ENCODE measurements at places on chromosomes 11 and 22.
A peak's percentile ranks its signal among the peaks of the same experiment; 100 is the strongest.

- DNase-seq, result no peak
These were observed 18.5 kb upstream of the B4GALNT4 start for GRCh38 chr11:350723-351255.

- DNase-seq, result no peak
These were observed 46.5 kb upstream of the CCDC134 start for GRCh38 chr22:41753984-41754383.

GRCh38 chr11:72295471-72295870, 51.5 kb upstream of the PHOX2A start:
- no peak for DNase-seq

DNA sequence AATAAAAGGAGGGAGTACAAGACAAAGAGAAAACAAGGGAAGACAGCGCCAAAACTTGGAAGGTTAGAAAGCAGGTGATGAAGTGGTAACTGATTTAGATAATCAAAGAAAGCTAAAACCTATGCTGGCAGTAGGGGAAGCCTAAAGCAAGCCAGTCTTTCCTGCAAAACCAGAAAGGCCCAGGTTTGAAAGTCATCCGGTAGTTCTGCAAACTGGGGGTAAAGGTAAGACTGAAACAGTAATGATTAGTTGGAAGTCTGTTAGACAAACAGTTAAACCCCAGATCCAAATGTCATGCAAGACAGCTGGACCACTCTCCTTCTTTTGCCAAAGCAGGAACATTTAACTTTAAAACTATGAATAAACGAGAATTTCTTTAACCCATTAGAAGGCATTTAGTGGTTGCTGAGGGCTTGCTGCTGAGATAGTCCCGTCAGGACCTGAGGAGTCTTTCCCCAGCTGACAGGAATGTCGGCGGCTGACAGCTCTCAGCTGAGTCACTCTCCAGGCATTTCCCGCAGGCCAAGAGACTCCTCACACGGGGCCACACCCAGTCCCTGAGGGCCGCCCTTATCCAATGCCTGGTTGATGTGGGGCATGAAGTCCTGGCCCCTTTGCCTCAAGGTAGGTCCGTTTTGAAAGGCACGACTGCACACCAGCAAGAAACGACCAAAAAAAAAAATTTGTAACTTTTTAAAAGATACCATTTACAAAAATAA, 36.3 kb upstream of the CFAP300 start:
- no peak for DNase-seq

DNA sequence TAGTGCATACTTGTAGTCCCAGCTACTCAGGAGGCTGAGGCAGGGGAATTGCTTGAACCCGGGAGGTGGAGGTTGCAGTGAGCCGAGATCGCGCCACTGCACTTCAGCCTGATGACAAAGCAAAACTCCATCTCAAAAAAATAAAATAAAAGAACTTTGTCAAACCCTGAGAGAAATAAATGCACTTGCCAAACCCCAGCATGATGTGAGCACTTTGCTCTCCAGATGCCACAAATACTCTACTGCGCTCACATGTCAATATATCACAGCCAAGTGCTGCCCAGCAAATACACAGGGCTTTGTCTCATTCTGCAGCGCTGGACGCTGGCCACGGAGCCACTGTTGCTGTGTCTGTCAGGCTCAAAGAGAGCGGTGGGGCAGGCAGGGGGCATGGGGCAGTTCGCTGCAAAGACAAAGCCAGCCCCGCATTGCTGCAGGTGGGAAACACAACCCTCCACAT, 45.1 kb downstream of the AHNAK start:
- DNase-seq, result no peak

DNA sequence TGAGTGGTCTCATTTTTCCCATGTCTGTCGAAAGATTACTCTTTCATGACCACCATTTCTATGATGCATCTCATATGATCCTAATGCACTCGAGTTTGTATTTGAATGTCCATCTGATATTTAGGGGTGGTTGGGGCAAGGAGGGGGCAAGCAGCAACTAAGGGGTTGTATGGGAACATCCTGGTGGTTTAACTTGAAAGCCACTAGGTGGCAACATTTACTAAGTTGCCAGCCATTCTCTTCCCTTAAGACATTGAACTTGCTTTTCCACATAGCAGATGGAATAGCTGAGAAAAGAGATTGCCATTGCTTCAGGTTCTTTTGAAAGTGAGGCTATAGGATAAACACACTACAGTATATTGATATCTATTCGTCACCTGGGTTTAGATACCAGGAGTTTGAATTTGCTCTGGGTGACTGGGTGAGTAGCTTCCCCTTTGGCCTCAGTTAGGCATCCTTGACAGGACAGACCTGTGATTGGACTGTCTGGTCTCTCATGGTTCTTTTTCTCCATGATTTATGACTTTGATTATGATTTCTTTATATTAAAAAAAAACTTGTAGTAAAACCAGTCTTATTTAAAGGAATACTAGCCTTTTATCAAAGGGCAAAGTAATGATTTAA, 32.4 kb downstream of the NF2 start:
- DNase-seq, result no peak

DNA sequence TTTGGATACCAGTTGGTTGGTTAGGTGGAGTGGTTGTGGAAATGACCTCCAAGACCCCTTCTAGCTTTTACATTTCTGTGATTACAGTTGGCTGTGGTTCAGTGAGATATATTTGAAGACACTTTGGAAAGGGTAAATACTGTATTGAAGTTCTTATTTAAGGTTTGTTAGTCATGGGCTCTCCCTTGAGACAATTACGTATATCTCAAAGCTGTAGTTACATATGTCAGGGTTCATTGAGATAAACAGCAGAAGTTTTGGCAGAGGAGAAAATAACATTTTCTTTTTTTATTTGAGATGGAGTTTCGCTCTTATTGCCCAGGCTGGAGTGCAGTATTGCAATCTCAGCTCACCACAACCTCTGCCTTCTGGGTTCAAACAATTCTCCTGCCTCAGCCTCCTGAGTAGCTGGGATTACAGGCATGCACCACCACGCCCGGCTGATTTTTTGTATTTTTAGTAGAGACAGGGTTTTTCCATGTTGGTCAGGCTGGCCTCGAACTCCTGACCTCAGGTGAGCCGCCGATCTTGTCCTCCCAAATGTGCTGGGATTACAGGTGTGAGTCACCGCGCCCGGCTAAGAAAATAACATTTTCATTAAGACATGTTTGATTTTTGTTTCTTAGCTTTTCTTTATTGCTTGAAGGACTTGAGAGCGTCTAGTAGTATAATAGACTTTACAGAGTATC, 1.9 kb downstream of the RNF121 start:
- no peak for DNase-seq

- no peak for DNase-seq
These were observed 42.9 kb downstream of the MICAL3 start for GRCh38 chr22:17981497-17981896.

DNA sequence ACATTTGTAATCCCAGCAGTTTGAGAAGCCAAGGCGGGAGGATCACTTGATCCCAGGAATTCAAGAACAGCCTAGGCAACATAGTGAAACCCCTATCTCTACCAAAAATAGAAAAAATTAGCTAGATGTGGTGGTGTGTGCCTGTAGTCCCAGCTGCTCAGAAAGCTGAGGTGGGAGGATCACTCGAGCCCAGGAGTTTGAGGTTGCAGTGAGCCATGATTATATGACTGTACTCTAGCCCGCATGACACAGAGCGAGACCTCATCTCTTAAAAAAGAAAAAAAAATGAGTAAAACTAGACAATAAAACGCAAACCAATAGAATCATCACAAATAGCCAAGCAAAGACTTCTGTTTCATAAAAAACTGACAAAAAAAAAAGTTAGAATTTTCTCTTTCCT, 21.8 kb downstream of the NUCB2 start:
- no peak for DNase-seq

GRCh38 chr11:93603225-93604007, 58.1 kb upstream of the CEP295 start:
- no peak for DNase-seq

DNA sequence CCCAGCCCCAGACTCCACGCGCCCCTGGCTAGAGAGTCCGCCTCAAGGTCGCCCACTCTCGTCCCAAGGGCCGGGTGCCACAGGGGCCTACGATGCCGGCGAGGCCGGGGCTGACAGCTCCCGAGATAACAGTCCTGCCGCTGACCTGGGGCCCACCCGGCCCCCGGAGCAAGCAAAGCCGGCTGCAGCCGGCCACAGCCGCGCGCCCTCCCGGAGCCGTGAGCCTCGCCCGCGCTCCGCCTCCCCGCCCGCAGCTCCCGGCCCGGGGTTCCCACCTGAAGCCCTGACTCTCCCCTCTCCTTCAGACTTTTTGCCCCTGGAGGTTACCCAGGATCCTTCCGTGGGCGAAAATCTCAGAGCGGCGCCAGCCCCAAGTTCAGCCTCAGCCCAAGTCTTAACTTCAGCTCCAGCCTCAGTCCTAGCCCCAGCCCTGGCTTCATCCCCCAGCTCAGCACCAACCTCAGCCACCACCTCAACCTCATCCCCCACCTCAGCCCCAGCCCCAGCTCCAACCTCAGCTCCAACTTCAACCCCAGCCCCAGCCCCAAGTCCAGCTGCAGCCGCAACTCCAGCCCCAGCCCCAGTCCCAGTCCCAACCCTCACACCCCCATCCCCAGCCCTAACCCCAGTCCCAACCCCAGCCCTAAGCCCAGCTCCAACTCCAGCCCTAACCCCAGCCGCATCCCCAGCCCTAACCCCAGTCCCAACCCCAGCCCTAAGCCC, 1.7 kb downstream of the KLHDC7B start:
- no peak for DNase-seq

DNA sequence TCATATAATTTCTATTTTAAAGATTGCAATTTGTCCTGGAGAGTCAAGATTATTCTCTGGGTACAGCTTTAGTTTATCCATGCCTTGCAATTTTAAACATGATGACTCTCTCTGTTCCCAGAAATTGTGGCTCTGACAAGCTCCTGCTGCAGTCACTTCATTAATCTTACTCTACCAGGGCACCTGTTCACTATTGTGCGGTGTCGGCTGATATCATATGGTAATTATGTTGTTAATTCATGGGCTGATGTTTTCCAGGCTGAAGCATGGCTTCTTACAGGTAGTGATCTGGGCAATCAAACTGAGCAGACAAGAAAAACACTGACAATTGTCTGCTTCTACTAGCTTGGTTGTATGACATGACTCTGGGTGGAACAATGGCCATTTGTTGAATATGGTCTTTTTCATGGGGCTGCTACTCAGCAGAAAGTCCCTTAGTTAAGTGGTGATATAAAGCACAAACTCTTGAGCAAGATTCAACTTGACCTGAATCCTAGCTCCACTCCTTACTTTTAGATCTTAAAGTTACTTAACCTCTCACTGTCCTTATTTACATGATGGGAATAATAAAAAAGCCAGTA, 230.7 kb downstream of the FAT3 start:
- DNase-seq, result no peak

GRCh38 chr22:38657045-38657909, 839 bp downstream of the CBY1 start:
- no peak for DNase-seq

- DNase-seq, result peak; percentile 49
These were observed 11.3 kb upstream of the MOGAT2 start for GRCh38 chr11:75706260-75706729.

GRCh38 chr11:74929431-74930363, 19.2 kb downstream of the XRRA1 start:
- peak; percentile 31 for DNase-seq

DNA sequence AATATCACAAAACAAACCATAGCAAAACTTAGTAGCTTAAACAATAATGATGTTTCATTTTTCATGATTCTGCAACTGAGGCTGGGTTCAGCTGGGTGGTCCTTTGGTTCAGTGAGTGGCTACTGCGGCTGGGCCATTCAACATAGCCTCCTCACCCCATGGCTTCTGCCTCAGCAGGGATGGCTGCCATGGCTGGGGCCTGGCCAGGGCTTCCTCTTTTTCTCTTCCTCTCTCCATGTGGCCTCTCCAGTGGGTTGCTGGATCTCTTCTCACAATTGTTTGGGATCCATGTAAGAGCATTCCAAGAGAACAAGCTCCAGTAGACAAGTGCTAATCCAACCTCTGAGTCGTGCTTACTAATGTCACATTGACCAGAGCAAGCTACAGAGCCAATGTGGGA, 248.6 kb upstream of the PLET1 start:
- no peak for DNase-seq

DNA sequence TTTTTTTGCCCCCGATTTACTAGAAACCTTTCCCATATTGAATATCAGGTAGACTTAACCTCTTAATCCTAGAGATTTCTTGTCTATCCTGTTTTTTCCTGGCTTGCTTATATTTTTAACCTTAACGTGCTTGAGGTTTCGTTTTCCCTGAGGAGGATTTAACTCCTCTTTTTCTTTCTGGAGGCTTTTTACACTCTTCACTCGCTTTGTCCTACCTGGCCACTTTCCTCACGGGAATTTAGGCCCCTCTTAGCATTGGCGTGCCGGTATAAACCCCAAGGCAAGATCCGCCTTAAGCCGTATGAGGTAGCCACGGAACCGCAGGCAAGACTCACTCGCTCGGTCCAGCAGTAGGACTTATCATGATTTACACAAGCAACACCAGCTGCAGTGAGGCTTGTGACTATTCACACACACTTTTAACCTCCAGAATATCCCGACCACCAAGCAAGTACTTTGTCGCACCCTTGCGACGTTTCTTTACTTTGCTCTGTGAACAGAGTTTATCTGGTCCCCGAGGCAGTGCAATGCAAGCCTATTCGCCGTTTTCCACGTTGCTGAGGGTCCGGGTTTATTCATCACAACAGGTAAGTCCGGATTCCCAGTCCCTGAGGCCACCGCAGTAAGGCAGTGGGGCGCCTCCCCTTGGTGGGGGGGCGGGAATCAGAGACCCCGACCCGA, 20.6 kb upstream of the ALDH3B2 start:
- DNase-seq, result no peak

- no peak for DNase-seq
These were observed 262.4 kb upstream of the PLET1 start for GRCh38 chr11:112523031-112523430.
